GM10248 (cell line): ENCODE measurements at places on chromosomes 5 and 9.

- DNase-seq = peak; percentile 32
Observed at GRCh38 chr9:127347831-127348776, 48.9 kb upstream of the SLC2A8 start.

- no peak for DNase-seq
Observed at GRCh38 chr5:98899456-98899855, 29.4 kb downstream of the CHD1 start.

GRCh38 chr9:12060811-12061210 lies 632.4 kb upstream of the TYRP1 start:
- no peak for DNase-seq

DNA sequence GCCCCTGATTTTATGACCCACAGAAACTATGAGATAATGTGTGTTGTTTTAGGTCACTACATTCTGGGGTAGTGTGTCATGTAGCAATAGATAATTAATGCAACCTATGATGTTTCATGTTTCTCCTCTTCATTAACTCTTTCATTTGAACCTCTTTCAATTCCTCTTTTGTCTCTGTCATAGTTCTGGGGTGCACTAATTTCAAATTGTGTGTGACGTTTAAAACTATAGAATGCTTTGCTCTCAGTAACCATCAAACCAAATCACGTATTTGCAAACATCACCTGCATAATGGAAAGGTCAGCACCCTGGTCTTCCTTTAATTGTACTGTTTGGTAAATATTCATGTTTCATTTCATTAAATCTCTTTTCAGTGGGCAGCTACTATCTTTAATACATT lies 621.6 kb downstream of the TLR4 start:
- DNase-seq = no peak

- DNase-seq = no peak
Observed at GRCh38 chr9:95415158-95415557, 97.6 kb upstream of the FANCC start.

DNA sequence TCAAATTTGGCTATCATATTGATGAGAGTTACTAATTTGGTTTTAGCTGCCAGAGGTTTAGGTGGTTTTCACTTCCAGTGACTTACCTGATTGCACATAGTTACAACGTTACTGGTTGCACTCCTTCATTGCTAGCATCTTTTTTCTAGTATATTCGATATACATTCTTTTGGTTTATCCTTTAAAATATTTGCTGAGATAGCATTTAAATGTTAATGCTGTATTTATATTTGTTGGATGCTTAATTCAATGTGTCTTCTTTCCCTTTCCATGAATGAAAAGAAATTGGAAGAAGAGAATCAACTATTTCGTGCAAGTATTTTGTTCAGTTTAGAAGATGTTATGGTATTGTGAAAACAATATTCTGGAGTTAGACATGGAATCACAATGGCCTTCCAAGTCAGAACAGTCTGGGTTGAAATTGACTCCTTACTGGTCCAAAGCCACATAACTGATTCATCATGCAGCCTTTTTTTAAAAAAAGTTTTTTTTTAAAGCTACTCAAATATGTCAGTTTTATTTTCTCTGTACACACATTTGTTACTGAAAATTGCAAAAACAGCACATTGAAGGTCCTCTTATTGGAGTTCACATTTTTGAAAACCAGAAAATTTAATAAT lies 2.2 kb downstream of the SPIN1 start:
- no peak for DNase-seq

DNA sequence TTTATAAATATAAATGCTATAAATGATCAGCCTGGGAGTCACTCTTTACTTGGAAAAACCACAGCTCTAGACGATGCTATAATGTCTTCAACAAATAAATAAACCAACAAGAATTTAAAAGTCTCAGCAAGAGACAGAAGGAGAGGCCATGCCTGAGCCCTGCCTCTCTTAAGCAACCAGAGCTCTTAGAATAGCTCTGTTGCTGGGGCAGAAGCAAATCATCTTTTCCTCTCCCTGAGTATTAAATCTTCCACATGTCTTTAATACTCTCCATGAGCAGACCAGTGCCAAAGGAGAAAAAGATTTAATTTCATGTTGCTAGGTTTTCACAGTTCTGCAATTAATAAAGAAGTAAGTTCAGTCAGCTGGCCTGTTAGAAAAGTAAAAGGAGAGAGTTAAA lies 408.0 kb upstream of the SLC30A5 start:
- DNase-seq = no peak

GRCh38 chr5:122984425-122984824 lies 52.1 kb downstream of the PPIC start:
- DNase-seq = no peak

DNA sequence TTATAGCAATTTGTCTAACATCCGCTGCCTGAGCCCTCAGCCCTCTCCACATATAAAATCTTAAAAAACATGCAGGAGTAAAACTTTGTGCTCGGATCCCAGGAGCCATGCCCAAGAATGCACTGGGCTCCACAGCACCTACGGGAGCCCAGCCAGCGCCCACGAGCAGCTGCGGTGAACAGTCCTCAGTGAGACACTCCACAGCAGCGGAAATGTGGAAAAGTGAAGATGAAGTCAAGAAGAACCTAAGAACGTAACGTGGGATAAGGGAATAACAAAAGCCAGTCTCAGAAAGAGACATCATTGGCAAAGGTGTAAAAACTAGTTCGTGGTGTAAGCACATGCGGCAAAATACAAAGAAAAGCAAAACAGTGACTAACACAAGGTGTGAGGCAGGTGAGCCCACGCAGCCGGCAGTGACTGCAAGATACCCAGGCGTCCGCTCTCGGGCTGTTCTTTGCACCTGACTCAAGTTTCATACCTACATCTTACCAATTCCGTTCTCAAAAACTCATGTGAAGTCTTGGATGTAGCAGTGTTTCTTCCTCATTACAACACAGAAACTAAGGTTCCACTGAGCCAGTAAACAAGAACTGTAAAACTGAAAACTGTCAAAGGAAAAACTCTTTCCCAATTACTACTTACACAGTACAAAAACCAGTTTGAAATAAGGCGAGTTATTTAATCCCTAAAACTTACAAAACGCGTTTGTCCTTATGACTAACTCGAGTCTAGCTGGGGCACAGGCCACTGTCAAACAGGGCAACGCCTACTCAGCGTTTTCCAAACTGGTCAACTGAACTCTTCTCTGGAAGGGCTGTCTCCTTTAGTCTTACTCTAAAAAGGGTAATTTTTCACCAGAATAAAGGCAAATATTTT lies 1.7 kb downstream of the CAMSAP1 start:
- no peak for DNase-seq

DNA sequence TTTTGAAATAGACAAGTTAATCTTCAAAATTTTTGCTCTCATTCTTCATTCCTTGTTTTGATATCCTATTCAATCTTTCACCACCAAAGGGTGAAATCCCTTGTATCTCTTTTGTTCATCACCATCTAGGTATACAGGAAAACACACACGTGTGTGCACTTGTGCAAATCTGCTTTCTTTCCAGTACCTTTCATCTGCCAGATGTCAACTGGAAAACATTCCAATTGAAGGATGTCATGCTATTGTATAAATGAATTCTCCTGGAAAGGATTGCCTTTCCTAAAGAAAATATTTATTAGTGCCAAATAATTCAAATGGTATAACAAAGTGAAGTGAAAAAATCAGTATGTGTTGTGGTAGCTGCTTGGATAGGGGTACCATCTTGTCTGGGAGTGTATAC lies 123.7 kb downstream of the RANBP17 start:
- DNase-seq = no peak

GRCh38 chr9:82970359-82970758 lies 92.6 kb downstream of the RASEF start:
- DNase-seq = no peak

GRCh38 chr9:4838189-4838546 lies 45.4 kb downstream of the RCL1 start:
- DNase-seq = no peak

- DNase-seq = no peak
Observed at GRCh38 chr9:132214027-132214622, 52.3 kb downstream of the NTNG2 start.

GRCh38 chr5:64958757-64959391 lies 190.1 kb downstream of the CWC27 start:
- no peak for DNase-seq

GRCh38 chr9:16206518-16206917 lies 653.7 kb downstream of the CCDC171 start:
- DNase-seq = no peak

DNA sequence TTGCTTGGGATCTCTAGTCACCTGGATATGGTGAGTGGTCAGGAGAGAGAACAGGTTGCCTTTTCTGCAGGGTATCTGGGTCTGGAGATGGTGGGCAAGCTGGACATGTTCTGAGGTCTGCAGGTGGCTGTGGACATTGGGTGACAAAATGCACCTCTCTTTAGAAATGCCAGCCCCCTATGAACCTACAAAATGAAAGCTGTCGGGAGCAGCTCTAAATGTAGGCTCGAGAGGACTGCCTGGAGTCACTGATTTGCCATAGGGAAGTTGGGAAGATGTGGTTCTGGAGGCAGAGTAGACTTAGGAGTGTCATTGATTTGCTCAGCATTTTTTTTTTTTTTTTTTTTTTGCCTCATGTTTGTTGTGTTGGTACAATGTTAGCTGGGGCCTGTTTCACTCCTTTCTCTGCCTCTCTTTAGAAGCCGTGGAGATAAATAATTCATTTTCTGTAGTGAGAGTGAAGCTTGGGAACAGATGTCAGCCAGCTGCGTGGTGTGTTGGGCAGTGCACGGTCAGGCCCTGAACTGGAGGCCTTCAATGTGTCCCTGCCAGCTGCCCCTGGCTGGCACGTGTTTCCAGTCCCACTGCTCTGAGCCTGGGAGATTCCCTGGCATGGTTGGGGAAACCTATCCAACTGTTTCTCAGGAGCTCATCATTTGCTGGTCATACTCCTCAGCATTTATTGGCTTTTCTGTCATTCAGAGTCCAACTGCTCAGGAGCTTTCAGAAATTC lies 5.4 kb downstream of the RGS3 start:
- no peak for DNase-seq

DNA sequence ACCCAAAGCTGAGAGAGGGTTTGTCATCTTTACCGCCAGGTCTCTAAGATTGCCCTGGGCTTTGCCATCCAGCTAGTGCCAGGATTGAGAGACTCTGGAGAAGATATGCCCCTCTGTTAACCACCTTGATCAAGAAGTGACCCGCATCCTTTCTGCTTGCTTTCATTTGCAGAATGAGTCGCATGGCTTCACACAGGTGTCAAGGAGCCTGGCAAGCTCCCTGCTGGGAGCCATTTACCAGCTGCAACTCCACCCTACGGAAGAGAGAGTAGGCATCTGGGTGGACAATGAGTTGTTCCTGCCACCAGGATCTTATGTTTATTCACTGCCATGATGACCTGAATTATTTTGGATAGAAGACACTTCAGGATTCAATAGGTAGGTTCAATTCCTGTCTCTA lies 43.0 kb downstream of the HSD17B3 start:
- DNase-seq = no peak

DNA sequence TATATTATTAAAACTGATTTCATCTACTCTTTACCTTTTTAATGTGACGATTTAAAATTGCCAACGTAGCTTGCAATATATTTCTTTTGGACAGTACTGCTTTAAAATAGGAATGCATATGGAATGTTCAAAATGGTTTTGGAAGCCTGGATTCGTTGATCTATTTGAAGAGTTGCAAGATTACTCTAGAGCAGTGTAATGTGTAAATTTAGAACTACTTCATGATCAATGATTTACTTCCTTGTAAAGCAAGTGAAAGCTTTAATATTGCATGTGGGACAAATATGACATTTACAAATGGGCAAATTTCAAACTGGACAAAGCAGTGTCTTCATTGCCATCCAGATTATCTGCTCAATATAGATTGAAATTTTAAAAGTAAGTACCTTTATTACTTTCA lies 38.3 kb downstream of the PARP8 start:
- DNase-seq = no peak

DNA sequence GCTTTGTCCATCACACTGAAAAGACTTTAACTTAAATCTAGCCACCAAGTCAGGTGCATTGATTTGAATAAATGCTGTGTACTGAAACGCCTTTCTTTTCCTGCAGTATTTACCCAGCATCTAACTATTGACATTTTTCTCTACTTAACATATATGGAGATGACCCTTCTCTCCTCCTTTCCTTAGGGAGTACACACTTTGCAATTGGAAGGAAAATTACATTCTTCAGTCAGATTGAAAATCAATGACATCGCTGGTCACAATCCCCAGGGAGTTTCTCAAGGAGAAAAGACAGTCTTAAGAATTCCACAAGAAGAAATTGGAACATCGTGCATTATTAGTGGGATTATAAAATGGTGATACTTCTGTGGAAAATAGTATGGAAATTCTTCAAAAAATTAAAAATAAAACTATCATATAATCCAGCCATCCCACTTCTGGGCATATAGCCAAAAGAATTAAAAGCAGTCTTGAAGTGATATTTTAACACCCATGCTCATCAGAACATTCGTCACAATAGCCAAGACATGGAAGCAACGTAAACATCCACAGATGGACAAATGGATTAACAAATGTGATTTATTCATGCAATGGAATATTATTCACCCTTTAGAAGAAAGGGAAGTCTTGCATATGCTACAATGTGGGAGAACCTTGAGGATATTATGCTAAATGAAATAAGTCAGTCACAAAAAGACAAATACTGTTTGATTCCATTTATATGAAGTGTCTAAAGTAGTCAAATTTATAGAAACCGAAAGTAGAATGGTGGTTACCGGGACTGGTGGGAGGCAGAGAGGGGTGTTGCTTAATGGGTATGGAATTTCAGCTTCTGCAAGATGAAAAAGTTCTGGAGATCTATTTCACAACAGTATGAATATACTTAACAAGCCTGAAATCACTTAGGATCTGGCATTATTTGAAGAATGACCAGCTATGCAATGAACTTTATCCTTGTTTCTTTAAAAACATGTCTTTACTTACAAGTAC lies 14.3 kb upstream of the FREM1 start:
- no peak for DNase-seq

GRCh38 chr5:78653681-78654366 lies 5.3 kb upstream of the LHFPL2 start:
- no peak for DNase-seq

DNA sequence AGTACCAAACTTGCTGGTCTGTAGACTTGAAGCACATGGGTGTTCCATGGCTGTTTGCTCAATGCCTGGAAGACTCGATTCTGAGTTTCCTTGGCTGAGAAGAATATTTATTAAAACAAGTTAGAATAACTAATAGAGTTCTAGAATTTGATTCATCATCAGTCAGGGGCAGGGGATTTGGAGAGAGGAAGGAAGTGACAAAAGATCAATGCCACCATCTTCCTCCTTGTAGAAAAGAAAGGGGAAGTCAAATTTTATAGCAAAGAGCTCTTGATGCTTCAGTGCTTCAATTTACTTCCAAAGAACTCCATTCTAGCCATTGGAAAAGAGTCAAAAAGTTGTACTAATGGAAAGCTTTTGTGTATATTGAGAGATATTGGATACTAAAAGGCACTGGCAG lies 236.3 kb downstream of the MCTP1 start:
- no peak for DNase-seq

DNA sequence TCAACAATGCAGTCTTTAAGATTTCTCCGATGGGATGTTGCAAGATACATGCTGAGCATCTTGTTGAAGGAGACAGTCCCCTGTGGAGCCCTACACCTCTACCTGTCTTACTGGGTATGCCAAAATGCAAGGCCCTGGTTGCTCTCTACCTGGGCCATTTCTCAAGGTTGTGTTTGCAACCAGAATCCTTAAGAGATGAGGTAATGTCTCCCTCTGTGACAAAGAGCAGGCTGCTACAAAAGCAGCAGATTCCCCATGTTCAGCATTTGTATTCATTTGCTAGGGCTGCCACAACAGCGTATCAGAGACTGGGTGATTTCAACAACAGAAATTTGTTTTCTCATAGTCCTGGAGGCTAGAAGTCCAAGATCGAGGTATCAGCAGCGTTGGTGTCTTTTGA lies 138.4 kb upstream of the RPS23 start:
- DNase-seq = no peak
